ENCODE measurements at places on chromosomes 6 and 20.

GRCh38 chr6:153162172-153162571 is 31.1 kb upstream of the RGS17 start:
- DNase-seq: no peak

GRCh38 chr6:21137700-21138335 is 455.7 kb upstream of the SOX4 start:
- no peak for DNase-seq

DNA sequence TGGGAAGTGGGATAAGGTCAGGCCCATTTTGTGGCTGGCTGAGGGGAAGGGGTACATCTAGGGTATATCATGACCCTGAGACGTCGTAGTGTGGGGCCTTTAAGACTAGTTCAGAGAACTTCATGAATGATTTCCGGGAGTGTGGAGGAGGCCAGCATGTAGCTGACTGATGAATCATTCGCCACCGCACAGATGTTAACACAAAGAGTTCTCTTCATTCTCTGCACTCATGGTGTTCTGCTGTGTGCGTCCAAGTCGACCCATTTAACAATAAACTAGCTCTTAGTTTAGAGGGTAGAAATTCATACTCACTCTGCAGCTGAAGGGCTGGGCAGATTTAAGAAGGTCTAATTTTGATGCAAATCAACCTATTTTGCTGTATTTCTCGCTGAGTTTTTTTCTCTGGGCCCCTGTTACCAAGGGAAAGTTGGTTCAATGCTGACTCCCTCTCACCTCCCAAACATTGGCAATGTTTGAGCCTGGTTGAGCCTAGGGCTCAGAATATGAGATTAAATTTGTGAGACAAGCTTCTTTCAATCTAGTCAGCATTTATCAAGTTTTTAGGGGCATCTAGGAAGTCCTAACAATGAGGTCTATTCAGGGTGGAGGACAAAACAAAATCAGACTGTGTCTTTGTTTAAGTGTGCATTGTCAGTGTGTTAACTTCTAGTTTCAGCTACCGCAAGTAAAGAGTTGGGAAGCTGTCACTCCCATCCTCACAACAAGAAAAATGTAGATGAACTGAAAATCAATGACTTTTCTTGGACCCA is 106.8 kb upstream of the CBLN4 start:
- no peak for DNase-seq

DNA sequence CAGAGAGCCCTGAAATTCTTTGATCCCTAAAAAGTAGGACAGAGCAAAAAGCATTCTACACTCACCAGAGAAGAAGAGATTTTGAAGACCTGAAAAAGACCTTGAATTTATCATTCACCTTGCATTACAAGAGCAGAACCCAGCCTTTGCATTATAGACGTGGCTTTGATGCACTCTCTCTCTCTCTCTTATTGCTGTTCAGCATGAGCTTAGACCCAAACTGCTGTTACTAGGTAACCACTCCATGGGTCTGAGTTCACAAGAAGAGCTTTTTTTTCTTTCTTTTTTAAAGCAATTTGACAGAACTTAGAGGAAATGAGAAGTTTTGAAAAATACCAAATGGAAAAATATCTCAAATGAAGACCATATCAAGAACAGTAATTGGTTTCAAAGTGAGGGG is 44.4 kb downstream of the COL9A1 start:
- DNase-seq: no peak

GRCh38 chr6:24283043-24283985 is 74.5 kb downstream of the DCDC2 start:
- DNase-seq: peak; percentile 19

DNA sequence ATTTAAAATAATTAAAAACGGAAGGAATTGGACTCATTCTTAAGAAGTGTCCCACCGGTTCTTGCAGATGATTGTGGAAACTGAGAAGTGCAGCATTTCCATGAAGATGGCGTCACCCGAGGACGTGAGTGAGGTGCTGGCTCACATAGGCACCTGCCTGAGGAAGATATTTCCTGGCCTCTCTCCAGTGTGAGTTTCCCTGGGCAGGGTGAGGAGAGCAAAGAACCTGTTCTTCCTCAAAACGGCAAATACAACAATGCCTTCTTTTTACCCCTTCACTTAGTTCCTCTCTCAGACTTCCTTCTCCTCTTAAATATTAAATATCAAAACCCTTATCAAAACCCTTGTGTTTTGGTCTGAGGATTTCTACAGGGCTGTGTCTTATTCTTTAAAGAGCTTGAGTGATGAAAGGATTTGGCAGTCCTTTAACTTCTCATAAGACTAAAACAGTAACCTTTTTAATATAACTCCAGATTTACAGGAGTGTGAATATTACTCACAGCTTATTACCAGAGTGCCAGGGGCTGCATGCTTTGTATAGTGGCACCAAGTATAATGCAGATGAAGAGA is 156.3 kb downstream of the CARMIL1 start:
- DNase-seq: no peak

GRCh38 chr6:135832166-135832565 is 19.3 kb upstream of the PDE7B start:
- no peak for DNase-seq

GRCh38 chr6:7617801-7618764 is 28.1 kb downstream of the SNRNP48 start:
- DNase-seq: no peak

DNA sequence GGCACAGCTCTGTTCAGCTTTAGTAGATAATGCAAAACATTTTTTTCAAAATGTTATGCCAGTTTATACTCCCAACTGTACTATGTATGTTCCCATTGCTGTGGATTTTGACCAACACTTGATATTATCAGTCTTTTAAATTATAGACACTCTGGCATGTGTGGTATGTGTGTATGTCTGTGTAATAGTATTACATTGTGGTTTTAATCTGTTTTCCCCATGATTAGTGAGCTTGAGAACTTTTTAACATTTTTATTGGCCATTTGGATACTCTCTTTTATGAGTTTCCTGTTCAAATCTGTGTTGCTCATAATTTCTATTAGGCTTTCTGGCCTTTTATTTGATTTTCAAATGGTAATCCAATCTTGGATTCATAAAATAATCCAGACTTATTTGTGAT is 69.2 kb upstream of the TXNDC5 start:
- no peak for DNase-seq

DNA sequence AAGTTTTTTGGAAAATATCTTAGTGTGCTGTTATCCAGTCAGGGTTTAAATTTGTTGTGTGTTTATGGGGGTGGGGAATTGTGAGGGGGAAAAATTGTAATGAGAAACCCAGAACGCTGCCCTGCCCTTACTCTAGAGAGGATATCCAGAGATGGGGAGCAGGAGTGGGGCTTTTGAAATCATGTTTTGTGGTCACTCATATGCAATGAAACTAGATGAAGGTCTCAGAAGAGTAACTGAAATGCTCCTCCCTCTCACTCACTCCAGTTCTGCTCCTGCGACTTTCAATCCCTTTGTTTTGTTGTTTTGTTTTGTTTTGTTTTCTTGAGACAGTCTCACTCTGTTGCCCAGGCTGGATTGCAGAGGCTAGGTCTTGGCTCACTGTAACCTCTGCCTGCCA is 100.0 kb downstream of the CRYBG1 start:
- no peak for DNase-seq

GRCh38 chr20:18188434-18188833 is 50.8 kb downstream of the KAT14 start:
- DNase-seq: no peak

- DNase-seq: no peak
Observed at GRCh38 chr6:45323656-45324224, 4.4 kb upstream of the RUNX2 start.

DNA sequence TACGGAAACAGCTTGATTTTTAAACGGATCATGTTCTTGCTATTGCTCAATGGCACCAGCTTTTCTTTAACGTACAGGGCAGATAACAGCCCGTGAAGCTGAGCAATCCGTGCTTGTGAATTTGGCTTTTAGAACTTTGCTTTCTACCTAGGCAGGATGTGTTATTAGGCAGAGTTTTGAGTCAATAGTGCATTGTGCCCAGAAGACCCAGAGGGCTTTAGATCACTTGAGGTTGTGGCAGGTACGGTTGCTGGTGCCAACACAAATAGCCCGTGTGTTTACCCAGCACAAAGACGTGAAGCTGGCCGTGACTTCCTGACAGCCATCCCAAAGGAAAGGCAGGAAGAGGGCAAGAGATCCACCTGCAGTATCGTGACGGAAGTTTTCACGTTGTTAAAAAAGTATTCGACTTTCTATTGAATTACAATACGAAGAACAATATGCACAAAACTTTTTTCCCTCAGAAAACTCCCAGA is 117.4 kb upstream of the FRMD1 start:
- DNase-seq: no peak

DNA sequence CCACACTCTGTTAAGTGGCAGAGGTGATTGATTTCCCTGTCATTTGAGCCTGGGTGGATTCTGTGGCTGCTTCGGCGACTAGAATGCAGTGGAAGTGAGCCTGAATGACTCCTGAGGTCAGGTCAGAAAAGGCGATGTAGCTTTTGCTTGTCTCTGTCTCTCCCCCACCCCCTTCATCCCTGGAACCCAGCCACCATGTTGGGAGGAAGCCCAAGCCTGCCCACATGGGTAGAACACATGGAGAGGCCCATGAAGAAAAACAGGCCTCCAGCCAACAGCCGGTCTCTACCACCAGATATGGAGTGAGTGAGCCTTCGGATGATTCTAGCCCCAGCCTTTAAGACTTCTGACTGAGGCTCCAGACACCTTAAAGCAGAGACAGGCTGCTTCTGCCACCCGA is 181.0 kb downstream of the TFAP2C start:
- DNase-seq: no peak

- no peak for DNase-seq
Observed at GRCh38 chr6:47276377-47276776, 33.3 kb downstream of the TNFRSF21 start.

DNA sequence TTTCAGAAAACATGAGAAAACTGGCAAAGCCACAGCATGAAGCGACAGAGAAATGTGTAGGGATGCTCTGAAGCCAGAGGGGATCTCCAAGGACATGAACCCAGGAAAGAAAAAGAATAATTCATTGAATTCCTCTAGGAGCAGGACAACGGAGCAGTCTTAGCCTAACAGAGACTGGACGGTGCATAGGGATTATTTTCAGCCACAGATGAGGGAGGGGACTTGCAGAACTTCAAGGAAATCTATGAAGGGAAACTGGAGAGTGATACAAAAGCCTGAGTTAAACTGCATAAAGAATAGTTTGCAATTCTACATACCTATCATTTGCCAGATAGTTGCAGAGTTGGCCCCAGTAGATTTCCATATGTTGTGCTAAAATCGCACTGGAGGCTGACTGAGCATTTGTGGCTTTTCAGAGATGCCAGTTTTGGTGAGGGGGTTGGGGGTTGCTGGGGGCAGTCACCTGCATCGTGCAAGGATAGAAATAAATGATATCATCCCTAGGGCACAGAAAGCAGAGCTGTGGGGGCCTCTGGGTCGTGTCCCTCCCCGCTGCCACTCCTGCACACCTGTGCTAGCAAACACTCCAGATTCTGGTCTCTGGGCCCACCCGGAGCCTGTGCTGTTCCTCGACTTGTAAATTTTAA is 443.2 kb upstream of the JARID2 start:
- DNase-seq: no peak

DNA sequence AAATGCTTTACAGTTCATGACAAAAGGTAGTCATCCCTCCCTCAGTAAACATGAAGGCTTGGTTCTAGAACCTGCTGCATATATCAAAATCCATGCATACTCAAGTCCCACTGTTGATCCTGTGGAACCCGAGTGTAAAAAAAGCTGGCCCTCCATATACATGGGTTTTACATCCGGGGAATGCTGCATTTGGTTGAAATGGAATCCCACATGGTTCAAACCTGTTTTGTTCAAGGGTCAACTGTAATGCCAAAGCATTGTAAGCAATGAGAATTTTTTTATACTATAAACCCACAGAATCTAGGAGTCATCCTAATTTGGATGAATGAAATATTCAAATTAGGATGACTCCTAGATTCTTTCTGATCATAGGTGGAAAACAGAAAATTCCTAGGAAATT is 5.9 kb upstream of the HDAC2 start:
- no peak for DNase-seq

DNA sequence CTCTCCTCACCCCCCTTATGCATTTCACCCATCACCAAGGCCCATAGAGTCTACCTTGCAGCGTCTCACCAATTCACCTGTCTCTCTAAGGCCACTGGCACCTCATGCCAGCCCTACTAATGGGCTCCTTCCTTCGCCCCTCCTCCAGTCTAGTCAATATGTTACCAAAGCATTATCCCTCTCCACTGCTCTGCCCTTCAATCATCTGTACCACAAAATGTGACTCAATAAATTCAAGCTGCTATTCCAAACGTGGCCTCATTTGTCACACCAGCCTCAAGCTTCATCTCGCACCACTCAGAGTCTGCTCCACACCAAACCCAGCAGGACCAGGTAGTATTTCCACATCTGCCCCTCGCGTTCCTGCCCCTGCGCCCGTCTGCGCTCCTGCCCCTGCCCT is 21.8 kb upstream of the RPS6KA2 start:
- DNase-seq: no peak

All from activated CD4-positive, alpha-beta T cell treated with anti-CD3 and anti-CD28 coated beads for 4 hours (primary cell).